CD8-positive, alpha-beta memory T cell (primary cell): ENCODE measurements at places on chromosomes 5 and 9.

DNA sequence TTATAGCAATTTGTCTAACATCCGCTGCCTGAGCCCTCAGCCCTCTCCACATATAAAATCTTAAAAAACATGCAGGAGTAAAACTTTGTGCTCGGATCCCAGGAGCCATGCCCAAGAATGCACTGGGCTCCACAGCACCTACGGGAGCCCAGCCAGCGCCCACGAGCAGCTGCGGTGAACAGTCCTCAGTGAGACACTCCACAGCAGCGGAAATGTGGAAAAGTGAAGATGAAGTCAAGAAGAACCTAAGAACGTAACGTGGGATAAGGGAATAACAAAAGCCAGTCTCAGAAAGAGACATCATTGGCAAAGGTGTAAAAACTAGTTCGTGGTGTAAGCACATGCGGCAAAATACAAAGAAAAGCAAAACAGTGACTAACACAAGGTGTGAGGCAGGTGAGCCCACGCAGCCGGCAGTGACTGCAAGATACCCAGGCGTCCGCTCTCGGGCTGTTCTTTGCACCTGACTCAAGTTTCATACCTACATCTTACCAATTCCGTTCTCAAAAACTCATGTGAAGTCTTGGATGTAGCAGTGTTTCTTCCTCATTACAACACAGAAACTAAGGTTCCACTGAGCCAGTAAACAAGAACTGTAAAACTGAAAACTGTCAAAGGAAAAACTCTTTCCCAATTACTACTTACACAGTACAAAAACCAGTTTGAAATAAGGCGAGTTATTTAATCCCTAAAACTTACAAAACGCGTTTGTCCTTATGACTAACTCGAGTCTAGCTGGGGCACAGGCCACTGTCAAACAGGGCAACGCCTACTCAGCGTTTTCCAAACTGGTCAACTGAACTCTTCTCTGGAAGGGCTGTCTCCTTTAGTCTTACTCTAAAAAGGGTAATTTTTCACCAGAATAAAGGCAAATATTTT, 1.7 kb downstream of the CAMSAP1 start:
- no peak for DNase-seq

DNA sequence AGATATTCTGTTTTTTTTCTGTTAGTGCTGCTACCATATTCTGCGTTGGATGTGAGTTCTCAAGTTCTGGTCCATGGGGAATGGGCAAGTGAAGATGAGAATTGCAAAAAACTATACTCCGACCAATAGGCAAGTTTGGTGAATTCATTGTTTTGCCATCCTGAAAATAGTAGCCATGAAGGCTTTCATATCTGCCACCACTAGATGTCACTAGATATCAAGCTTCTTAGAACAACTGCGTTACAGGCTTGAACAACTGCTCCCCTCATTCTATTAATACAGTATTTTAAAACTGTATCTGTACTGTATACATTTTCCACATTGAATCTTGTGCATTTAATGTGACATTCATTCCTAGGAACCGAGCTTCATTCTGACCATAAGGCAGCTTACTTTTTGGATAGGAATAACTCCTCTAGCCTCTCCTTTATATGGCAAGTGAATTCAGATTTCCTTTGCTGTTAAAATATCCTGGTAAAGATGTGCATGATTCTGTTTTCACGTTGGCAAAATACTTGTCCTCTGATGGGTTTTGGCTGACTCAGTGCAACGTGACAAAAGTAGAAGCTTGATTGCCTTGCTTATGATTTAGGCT, 163.6 kb downstream of the SREK1 start:
- DNase-seq, result no peak

DNA sequence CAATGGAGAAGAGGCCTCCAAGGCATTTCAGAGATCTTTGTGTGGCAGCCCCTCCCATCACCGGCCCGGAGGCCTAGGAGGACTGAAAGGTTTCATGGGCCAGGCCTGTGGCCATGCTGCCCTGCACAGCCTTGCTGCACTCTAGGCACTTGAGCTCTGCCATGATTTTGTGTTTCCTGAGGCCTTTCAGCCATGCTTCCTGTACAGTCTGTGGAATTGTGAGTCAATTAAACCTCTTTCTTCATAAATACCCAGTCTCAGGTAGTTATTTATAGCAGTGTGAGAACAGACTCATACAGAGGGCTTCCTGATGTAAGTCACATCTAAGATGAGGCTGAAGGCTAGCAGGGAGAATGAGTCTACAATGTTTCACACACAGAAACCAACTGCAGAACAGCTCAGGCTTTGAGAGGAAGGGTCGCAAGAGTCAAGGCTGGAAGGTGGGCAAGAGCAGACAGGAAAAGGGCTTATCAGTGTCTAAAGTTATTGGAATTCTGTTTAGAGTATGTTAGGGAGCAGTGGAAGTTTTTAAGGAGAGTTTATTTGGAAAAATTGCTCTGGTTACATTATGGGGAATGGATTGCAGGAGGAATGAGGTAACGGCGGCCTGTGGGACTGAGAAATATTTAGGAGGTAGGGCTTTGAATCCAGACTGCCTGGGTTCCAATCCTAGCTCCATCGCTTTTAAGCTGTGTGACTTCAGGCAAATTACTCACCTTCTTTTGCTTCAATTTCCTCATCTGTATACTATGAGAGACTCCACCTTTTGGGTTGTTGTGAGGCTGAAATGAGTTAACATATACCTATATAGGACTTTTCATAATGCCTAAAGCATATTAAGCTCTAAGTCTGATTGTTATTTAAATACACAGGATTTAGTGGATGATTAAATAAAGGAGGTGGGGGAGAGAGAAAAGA, 291.2 kb downstream of the CWC27 start:
- DNase-seq, result no peak

- DNase-seq, result no peak
Measured at GRCh38 chr9:125663127-125663526, 43.9 kb downstream of the MAPKAP1 start.

DNA sequence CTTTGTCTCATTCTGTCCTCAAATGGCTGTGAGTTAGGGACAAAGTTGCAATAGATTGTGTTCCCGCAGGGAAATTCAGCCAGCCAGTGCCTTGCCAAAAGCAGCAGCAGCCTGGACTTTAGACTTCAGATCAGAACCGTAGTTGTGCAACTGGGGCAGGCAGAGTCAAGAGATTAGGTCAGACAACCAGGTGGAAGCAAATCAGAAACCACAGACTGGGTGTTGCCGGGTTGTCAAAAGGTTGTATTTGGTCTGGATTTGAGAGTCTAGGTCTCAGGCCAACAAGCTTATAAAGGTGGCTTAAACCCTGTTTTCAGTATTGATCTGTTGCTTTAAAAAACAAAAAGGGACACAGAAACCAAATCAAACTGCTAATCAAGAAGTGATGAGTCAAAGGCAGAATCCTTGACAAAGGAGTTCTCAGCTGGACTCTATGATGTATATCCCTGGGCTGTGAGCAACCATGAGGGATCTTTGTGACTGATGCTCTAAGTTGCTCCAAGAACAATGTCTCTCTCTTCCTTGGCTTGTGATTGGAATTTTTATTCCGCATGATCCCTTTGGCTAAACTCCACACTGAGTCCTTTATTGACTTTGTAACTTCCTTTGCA, 20.9 kb downstream of the RFK start:
- no peak for DNase-seq
